ENCODE measurements at places on chromosomes 1 and 21.

GRCh38 chr1:71787699-71788098 lies 494.6 kb downstream of the NEGR1 start:
- DNase-seq = no peak

- peak; percentile 10 for DNase-seq
Measured at GRCh38 chr1:220521778-220522177, 6.2 kb upstream of the MARK1 start.

- no peak for DNase-seq
Measured at GRCh38 chr1:184376369-184376768, 10.5 kb upstream of the C1orf21 start.

DNA sequence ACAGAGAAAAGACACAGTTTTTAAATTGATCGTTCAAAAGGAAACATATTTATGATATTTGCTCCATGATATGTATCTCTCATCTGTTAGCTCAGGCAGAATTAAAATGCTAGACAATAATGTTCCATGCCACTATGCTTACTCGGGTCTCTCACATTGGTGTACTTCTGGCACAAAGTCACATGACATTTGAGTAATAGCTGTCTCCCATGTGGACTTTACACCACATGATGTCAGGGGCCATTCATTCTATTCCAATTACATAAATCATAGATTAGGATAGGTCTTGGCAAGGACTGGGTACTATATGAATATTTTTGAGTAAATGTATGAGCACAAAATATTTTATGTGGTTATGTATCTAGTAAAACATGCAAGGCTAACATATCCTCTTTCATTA lies 648.4 kb downstream of the PLA2G4A start:
- no peak for DNase-seq

Data from NCI-H2081 (cell line).